ENCODE measurements at places on chromosomes 3 and 15.

GRCh38 chr15:25643120-25643519 lies 204.3 kb upstream of the UBE3A start:
- DNase-seq, result no peak

DNA sequence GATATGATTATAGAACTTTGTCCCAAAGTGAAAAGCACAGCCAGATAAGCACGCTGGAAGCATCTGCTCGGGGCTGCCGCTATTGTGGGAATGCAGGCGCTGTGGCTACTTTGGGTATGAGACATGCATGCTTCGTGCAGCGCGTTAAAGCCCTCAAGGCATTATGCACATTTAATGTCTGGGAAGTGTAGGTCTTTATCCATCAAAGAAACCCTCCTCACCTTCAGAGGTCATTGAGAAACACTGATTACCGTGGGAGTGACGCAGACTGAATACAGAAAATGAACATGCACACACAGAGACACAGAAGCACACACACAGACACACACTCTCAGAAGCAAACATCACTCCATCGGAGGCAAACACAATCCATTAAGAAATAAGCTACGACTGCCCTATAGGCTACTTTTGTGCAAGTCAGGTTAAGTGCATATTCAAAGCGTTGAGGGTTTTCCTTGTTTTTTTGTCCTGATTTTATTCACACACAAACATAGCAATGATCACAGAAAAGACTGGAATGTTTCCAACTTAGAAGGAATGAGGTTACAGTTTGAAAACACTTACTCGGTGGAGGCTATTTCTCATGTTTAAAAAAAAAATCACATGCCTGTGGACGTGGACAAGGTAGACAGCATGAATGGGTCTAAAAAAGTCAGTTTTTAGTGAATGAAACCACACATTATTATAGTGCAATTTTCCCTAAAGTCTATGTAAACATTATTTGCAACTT lies 68.5 kb downstream of the PLCH1 start:
- DNase-seq, result no peak

GRCh38 chr3:169497567-169498257 lies 165.8 kb downstream of the MECOM start:
- no peak for DNase-seq

- DNase-seq, result no peak
Observed at GRCh38 chr3:196968233-196969133, at the start of gene PIGZ. Gene PIGZ (minus strand): TSS chr3:196968833. CDS start chr3:196952031, 16,802 bp downstream.
